ENCODE measurements at places on chromosomes 11 and 22.

- DNase-seq = no peak
These were observed 133.0 kb upstream of the FIBIN start for GRCh38 chr11:26860895-26861294.

DNA sequence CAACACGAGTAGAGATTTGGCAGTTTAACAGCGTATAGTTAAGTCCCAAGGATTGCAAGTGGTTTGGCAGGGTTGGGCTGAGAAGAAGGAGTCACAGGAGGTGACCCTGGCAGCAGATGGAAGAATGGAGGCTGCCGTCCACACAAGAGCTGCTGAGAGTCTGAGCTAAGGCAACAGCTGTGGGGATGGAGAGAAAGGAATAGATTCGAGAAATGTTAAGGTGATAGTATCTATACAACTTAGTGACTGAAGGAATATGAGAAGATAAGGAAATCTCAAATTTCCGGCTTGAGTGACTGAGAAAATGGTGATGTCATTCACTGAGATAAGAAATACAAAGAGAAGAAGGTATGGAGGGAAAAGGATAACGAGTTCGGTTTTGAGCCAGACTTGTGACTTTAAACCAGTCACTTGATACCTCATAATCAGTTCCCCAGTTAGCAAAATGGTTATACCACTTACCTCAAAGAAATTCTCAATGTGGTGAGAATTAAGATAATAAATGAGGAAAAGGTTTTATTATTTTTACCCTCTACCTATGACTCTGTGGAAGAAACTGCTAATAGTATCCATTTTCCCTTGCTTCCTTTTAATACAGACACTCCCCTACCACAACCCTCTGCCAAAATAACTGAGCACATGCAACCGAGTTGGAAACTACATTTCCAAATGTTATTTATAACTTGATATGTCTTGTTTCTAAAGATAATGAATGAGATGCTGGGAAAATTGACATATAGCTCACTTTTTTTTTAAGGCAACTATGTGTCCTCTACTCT is 30.7 kb downstream of the FAM168A start:
- DNase-seq = no peak

- no peak for DNase-seq
These were observed 825 bp downstream of the SLC1A2 start for GRCh38 chr11:35418282-35419183.

GRCh38 chr22:26777156-26777801 is 119.9 kb downstream of the MIAT start:
- no peak for DNase-seq

- DNase-seq = no peak
These were observed 6.6 kb upstream of the CHEK1 start for GRCh38 chr11:125618383-125618782.

GRCh38 chr11:58530236-58530635 is 22.3 kb upstream of the OR5B21 start:
- no peak for DNase-seq

DNA sequence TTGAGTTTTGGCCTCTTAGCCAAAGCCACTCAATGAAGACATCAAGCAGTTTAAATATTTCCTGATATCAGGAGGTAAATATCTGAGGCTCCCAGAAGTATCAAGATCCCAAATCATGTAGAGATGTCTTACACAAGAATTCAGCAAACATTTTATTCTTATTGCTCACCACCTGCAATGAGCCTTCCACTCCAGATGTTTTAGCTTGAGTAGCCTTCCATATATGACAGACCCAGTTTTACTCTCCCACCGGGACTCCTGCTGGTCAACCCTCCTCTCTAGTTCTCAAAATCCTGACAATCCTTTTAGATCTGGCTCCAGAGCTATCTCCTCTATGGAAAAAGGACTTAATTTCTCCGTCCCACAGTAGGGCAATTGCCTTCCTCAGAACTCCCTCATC is 404.4 kb downstream of the KCNA4 start:
- no peak for DNase-seq

- DNase-seq = no peak
These were observed 113.6 kb downstream of the MICAL3 start for GRCh38 chr22:17910561-17911311.

Data from stimulated activated CD8-positive, alpha-beta memory T cell treated with anti-CD3 and anti-CD28 coated beads, Interleukin-15, amount 100 ng/mL, for 4 hours (primary cell).